Activated naive CD8-positive, alpha-beta T cell treated with anti-CD3 and anti-CD28 coated beads, Interleukin-2, amount 50 U/mL, for 16 hours (primary cell): ENCODE measurements at places on chromosomes 4 and X.

DNA sequence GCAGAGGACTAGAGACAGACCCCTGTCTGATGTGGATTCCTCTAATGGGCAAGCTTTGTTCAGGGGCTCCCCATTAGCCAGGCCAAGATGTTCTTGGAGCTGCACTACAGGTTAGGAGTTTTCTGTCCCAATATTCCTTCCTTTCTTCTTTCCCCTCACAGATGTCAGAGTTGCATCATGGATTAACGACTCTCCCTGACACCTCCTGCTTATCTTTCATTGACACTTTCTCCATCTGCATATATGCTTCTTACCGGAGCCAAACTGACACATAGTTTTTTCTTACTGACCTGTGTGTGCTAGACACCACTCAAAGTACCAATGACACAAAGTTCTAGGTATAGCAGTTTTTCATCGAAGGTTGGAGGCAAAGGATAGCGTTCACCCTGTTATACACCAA is 228.6 kb upstream of the HCCS start:
- DNase-seq, result no peak

- no peak for DNase-seq
Observed at GRCh38 chr4:99845708-99846469, 29.3 kb downstream of the DAPP1 start.

- DNase-seq, result no peak
Observed at GRCh38 chrX:154121961-154122360, 22.1 kb upstream of the OPN1LW start.

DNA sequence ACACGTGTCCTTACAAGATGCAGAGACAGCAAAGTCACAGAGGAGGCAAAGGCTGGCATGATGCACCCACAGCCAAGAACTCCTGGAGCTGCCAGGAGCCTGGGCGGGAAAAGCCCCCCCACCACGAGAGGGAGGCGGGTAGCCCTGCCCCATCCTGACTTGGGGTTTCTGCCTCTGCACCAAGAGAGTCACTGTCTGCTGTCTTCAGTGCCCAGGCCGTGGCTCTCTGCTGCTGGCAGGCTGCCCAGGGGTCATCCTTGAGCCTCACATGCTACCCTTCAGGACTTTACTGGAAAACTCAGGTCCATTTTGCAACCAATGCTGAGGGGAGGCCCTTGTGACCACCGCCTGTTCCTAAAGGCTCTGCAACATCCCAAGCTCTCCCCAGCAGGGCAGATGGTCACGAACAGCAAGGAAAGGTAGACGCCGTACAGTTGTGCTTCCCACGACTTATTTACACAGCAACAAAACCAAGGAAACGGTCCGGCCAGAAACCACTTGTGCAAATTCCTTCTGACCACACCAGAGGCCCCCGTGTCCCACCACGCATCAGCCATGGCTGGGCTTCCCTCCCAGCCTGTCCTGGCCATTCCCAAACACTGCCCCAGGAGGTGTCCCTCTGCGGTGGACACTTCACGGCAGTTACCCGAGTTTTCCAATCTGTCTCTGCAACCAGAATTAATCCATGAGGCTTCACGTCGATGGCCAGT is 56.9 kb downstream of the ACOX3 start:
- DNase-seq, result no peak

- no peak for DNase-seq
Observed at GRCh38 chrX:11470250-11470974, 177.2 kb downstream of the AMELX start.
